Omental fat pad (tissue), 4 donors: ENCODE measurements at places on chromosomes 16 and 17. TPM values are rescaled to one million over a fixed set of nuclear protein-coding genes. Genes with fewer than 3 reads are reported as not detected.

- no peak for DNase-seq
These were observed 21.2 kb upstream of the NAGLU start for GRCh38 chr17:42514867-42515266.

DNA sequence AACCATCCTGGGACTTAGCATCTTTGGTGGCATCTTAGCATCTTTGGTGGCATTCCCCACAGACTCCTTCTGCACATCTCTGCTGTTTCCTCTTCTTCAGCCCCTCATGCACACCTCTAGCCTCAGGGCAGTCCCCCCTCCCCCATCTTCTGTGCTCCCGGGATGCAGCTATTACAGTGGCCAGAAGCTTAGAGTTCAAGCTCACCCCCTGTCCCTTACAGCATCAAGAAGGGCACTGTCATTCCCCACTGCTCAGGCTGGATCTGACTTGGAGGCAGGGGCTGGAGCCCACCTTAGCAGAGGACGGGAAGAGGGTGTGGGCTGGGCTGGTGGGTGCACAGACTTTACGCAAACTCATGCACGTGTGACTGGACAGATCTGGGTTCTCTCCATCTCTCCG is 650 bp downstream of the EPN3 start:
- no peak for DNase-seq

- DNase-seq: no peak
These were observed 152.7 kb upstream of the CDH11 start for GRCh38 chr16:65274566-65274965.

GRCh38 chr17:75315541-75316243 is 26.5 kb upstream of the SLC25A19 start:
- no peak for DNase-seq

Gene SLC2A4
- total RNA-seq: 8.9 TPM

DNA sequence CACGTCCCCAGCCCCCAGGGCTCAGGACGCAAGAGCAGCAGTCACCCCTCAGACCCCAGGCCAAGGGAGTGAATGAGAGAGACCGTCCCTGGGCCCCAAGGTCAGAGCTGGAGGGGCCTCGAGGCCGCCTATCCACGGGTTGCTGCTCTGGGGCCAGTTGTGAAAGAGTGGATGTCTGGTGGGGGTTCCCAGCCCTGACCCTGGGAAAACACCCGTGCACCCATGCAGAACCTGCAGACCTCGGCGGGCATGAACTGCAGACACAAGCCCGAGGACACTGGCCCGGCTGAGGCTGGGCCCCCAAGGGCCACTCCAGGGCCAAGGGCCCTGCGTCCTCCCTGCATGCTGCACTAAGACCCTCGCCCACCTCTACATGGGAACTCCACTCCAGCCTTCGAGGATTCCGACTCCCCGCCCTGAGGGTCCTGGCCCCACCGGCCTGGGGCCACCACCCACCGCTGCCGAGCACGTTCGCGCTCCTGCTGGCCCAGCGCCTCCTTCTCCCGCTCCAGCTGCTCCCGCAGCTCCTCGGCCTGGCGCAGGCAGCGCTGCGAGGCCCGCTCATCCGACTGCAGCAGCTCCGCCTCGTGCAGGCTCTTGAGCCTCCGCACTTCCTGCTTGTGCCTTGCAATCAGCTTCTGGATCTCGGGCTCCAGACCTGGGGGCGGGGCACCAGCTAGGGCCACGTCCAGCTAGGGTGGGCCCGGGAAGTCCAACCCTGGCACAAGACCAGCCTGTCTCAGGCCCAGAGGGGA is 27.6 kb upstream of the AATK start:
- no peak for DNase-seq

DNA sequence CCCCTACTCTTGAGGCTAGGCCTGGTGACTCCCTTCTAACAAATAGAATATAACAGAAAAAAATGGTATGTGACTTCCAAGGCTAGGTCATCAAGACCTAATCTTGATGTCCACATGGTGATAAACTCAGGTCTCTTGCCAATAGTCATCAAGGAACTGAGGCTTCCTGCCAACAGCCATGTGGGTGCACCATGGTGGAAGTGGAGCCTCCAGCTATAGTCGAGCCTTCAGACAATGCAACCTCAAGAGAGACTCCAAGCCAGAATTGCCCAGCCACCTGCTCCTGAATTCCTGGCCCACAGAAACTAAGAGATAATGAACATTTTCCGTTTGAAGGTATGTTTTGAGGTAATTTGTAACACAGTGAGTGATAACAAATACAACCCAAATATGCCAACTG is 55.9 kb upstream of the SREBF1 start:
- DNase-seq: no peak

DNA sequence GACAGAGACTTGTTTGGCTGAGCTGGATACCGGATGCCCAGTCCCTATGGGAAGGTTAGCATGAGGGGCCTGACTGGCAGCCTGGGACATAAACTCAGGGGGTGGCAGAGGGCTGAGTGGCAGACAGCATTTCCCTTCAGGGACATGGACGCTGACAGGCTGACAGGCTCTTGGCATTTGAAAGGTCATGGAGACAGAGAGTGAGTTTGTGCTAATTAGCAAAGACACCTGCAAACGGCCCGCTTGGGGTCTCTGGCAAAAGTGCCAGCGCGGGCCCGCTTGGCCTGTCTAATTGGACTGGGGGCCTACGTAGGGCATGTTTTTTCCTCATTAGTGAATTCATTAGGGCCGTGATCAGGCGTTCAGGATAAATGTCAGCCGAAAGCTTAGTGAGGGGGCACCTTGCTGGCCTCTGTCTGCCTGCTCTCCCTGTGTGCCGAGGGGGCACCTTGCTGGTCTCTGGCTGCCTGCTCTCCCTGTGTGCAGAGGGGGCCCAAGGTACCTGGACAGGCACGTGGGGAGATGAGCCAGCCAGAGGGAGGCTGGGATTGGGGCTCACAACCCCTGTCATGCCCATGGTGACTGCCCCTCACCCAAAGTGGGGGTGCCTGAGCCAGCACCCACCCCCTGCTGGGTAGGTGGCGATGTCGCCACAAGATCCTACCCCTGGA is 7.7 kb downstream of the NECAB2 start:
- DNase-seq: no peak

- no peak for DNase-seq
These were observed 120.1 kb downstream of the RAB11FIP4 start for GRCh38 chr17:31511580-31511979.

- no peak for DNase-seq
These were observed 43.5 kb downstream of the HS3ST2 start for GRCh38 chr16:22857296-22858025.

GRCh38 chr17:63435681-63436522 is 10.2 kb downstream of the CYB561 start:
- no peak for DNase-seq

- no peak for DNase-seq
These were observed 131.0 kb downstream of the C16orf78 start for GRCh38 chr16:49504626-49505025.

Gene LPO
- total RNA-seq: not detected

Gene HS3ST3B1
- total RNA-seq: 5.2 TPM

GRCh38 chr17:57032343-57032742 is 52.7 kb upstream of the AKAP1 start:
- DNase-seq: no peak

GRCh38 chr16:30069611-30070462 is 4.3 kb downstream of the ALDOA start:
- no peak for DNase-seq

DNA sequence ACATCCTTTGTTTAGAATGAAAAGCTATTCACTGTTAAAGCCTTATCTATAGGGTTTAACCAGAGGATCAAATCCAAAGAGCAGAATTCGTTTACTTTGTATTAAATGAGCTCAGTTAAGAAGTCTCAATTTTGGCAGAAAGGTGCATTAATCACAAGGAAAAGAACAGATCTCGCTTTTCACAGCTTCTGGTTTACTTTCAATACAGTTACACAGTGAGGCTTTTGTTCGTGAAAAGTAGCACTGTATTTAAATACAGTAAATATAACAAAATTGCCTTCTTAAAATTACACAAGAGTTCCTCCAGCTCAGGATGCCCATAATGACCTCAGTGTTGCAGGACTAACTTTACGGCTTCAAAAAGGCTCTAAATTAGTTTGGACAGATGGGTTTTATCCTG is 669.1 kb upstream of the SALL1 start:
- no peak for DNase-seq

Gene KRT36
- not detected for total RNA-seq

DNA sequence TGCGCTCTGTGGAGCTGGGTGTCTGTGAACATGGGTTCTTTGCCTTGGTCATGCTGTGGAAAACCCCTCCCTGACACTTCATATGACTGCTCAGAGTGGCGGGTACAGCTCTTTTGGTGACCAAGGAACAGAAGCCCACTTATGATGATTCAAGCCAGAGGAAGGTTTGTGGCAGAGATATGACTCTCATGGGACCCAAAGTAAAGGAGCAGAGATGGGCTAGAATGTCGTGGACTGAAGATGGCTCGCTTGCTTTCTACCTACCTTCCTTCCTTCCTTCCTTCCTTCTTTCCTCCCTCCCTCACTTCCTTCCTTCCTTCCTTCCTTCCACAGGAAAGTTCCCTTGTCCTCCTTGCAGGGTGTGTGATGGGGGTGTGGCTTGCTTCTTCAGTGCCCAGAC is 169.7 kb upstream of the IRX3 start:
- DNase-seq: no peak

Gene FBXW10
- 0.19 TPM for total RNA-seq

Gene KRTAP17-1
- not detected for total RNA-seq

Gene PYY
- not detected for total RNA-seq

- DNase-seq: no peak
These were observed 42.3 kb downstream of the CMC2 start for GRCh38 chr16:80964351-80964750.

Gene ST6GALNAC1
- total RNA-seq: 1.9 TPM

- no peak for DNase-seq
These were observed 971.7 kb downstream of the CDH11 start for GRCh38 chr16:64150193-64150592.

DNA sequence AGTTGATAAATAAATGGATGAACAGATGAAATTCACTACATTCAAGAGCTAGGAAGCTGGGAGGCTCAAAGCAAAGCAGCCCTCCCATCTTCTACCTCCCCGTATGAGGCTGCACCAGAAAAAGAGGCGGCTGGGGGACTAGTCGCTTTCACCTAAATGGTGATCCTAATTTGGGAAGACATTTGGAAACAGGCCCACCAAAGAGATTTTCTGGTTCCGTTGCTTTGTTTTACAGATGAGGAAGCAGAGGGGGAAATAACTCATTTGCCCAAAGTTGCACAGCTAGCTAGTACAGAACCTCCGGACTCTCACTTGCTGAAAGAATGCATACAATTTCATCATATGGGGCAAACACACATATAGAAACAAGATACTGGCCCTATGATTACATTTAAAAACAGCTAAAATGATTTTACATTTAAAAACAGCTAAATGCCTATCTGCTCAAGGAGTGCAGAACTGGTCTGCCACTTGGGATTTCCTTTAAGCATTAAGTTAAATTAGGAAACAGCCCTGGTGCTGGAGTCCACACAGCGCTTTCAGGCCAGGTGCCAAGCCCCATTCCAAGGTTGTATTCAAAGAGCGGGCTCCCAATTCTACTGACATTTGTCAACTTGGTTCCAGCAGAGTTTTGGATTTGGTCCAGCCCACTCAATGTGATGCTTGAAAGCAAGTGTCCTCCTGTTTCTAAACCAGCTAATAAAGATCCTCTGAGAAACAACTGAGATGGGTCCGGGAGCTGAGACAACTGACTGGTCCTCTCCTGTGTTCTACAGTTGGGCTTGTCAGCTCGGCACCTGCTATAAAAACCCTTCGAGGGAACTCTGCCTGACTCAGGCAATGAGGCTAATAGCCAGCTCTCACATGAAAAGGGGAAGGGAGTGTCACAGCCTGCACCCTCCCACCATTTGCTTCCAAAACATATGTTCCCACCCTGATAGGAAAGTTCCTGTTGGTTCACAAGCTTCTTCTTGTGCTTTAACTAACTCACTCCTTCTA is 11.7 kb downstream of the ERN1 start:
- DNase-seq: no peak

DNA sequence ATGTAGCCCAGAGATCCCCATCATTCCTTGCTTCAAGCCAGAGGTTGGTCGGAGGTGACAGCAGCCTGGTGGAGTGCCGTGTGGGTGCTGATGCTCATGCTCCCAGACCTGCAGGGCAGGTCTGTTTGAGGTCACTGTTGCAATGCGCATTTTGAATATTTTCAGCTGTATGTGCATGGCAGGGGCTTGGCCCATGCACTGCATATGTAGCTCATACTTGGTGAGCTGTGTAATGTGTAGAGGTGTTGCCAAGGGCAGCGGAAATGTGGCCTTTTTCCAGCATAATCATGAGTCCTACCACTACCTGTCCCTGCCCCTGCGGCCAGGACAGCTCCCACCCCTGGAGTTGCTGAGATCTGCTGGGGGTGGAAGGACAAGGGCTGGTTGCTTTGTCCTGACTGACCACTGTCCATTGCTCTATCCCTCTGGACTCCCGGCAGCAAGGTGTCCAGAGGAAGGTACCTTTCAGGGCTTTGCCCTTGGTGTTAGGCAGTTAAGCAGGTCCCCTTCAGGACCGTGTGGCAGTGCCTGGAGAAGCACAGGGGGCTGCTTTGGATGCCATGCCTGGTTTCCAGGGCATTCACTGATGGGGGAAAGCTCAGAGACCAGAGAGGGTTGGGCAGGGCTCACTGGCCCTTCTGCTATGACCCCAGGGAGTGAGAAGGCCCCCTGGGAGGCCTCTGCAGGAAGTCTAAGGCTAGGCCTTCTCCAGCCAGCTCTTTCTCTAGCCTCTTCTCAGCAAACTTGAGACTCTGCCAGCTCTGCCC is 215.2 kb downstream of the NTN1 start:
- no peak for DNase-seq

- DNase-seq: no peak
These were observed 1.1 kb downstream of the CHTF8 start for GRCh38 chr16:69131167-69131838.

Gene NPW
- total RNA-seq: 0.48 TPM

DNA sequence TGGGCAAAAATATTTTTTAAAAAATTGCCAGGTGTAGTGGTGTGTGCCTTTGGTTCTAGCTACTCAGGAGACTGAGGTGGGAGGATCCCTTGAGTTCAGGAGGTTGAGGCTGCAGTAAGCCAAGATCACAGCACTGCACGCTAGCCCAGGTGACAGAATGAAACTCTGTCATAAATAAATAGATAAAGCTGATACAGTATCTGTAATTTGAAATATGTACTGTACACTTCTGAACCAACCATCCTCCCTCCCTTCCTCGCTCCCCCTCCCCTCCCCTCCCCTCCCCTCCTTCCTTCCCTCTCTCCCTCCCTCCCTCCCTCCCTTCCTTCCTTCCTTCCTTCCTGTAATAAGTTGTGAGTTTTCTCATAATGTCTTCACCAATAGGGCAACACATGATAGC is 208.4 kb upstream of the RBFOX1 start:
- DNase-seq: no peak

Gene LLGL1
- total RNA-seq: 13.7 TPM

Gene CLDN7
- 9.0 TPM for total RNA-seq

GRCh38 chr17:67378454-67379250 is 1.6 kb downstream of the PITPNC1 start:
- no peak for DNase-seq

DNA sequence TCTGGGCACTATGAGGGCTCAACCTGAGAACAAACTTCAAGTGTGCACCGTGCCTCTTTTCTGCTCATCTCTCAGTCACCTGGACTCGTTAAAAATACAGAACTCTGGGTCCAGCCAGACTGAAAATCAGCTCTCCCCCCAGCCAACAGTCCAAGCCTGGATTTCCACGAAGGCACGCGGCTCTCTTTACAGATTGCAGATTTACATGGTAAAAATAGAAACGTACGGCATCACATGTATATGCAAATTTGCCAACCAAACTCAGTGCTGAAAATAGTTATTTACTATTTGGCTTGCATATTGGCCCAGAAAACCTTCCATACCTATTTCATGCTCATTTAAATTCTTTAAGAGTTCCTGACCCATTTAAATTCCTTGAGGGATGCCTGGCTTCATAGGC is 315.8 kb downstream of the MAF start:
- no peak for DNase-seq
